Muscle of back (tissue), 13 donors: ENCODE measurements at places on chromosomes 5 and 9. TPM values are rescaled to one million over a fixed set of nuclear protein-coding genes. Genes with fewer than 3 reads are reported as not detected.

Gene THBS4
- 319 TPM for polyA plus RNA-seq

Gene CCL21
- 58.5 TPM for polyA plus RNA-seq

Gene KIF12
- polyA plus RNA-seq, result not detected

Gene CDC20B
- not detected for polyA plus RNA-seq

Gene ZFAND5
- polyA plus RNA-seq, result 147 TPM

Gene SPATA31A6
- not detected for polyA plus RNA-seq

Gene MYMK
- polyA plus RNA-seq, result 47.1 TPM

Gene PCDH12
- polyA plus RNA-seq, result 18.2 TPM

Gene DIMT1
- polyA plus RNA-seq, result 30.1 TPM

Gene GDF9
- polyA plus RNA-seq, result 1.1 TPM

Gene ZFP2
- 3.0 TPM for polyA plus RNA-seq

Gene PLAC8L1
- 0.48 TPM for polyA plus RNA-seq

Gene CRB2
- polyA plus RNA-seq, result 0.10 TPM

Gene FGFR4
- polyA plus RNA-seq, result 122 TPM

Gene ACTBL2
- polyA plus RNA-seq, result not detected

Gene FUT7
- polyA plus RNA-seq, result not detected

Gene CYFIP2
- polyA plus RNA-seq, result 5.7 TPM

Gene SEMA6A
- 52.7 TPM for polyA plus RNA-seq

Gene B4GALT7
- polyA plus RNA-seq, result 22.1 TPM

Gene IL13
- not detected for polyA plus RNA-seq

Gene AQP7
- polyA plus RNA-seq, result 1.2 TPM

Gene PNPLA7
- 1.1 TPM for polyA plus RNA-seq

Gene GRM6
- 0.50 TPM for polyA plus RNA-seq

Gene CER1
- 0.37 TPM for polyA plus RNA-seq

Gene GFI1B
- 0.39 TPM for polyA plus RNA-seq

Gene GMCL2
- not detected for polyA plus RNA-seq

Gene EFNA5
- 7.6 TPM for polyA plus RNA-seq

Gene ANKRD34B
- polyA plus RNA-seq, result 0.22 TPM

Gene MSX2
- 0.59 TPM for polyA plus RNA-seq

Gene CDX1
- 0.63 TPM for polyA plus RNA-seq

Gene CDKN2AIPNL
- polyA plus RNA-seq, result 29.4 TPM

Gene PCDHGB4
- polyA plus RNA-seq, result 2.5 TPM

Gene FAM221B
- polyA plus RNA-seq, result 0.23 TPM

Gene PTGDS
- polyA plus RNA-seq, result 36.3 TPM

Gene WDR38
- polyA plus RNA-seq, result not detected

Gene HEMGN
- polyA plus RNA-seq, result 11.5 TPM

Gene KLHL3
- 3.7 TPM for polyA plus RNA-seq

Gene STC2
- 11.0 TPM for polyA plus RNA-seq
